ENCODE measurements at places on chromosomes 16 and 17.
A peak's percentile ranks its signal among the peaks of the same experiment; 100 is the strongest.

DNA sequence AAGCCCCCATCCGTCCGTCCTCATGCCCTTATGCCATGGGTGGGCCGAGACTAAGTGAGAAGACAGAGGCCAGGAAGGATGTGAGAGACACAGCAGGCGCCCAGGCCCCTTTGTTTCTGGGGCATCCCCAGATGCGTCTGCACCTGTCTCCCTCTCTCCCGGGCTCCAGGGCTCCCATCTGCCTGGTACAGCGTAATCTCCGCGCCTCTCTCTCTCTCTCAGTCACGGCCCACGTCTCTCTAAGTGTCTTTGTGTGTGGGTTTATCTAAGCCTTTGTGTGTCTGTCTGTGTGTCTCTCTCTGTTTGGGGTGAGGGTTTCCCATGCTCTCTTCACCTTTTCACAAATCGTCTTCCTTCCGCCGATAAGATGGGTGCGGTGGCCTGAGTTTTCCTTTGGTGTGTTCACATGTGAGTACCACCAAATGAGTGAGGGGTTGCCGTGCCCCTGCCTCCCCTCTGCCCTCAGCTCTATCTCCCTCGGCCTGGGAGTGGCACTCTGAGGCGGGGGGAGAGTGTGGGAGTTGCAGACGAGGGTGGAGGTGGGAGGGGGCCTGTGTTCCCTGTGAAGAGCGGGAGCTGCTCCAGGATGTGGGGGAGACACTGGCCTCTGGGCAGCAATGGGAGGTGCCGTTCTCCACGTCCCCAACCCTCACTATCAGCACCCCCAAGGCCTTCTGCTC is 25.8 kb upstream of the ABCC3 start:
- DNase-seq, result no peak

DNA sequence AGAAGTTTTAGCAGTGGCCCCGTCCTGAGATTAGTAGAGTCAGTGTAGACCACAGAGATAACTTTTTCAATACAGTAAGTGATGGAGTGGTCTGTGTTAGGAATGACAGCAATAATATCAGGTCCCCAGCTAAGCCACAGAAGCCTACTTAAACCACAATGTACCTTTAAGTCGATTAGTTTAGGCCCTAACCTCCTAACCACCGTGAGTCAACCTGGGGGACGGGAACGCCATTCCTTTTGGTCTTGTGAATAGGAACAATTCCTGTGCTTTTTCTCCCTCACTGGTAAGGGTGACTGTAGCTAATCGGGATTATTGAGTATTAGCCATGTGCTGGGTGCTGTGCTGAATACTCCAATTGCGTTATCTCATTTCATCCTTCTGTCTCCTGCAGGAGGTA is 14.0 kb downstream of the YPEL2 start:
- no peak for DNase-seq

DNA sequence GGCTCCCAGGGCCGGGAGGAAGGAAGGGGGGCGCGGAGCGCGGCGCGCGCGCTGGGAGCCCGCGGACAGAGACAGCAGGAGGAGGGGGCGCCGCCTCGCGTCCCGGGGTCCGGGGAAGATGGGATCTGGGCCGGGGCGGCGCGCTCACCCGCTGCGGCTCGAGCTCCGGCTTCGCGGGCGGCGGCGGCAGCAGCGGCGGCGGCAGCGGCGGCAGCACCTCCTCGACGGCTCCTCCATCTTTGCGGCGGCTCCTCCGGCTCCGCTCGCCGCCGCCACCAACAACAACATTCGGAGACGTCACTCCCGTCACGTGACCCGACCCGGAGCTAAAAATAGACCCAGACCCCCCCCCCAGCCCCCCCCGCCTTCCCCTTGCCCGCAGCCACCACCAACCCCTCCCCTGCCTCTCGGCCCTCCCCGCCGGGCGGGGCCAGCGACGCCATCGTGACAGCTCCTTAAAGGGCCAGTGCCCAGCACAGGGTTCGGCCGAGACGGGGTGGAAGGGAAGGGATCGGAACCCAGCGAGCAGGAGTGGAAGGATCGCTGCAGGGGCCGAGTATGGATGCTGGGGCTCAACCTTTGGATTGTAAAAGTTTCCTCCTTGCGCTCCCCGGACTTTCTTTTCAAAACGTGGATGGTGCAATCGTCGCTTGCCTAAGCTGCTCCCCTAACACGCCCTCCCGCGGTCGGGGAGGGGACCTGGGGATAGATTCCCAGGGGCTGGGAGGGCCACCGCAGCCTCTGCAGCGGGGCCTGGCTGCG is at the start of gene HDAC5:
TSS of gene HDAC5 (minus strand) at position 286 of the 762 bp plus-strand sequence. CDS start 6,126 bp downstream, outside the sequence.
- peak; percentile 93 for DNase-seq

DNA sequence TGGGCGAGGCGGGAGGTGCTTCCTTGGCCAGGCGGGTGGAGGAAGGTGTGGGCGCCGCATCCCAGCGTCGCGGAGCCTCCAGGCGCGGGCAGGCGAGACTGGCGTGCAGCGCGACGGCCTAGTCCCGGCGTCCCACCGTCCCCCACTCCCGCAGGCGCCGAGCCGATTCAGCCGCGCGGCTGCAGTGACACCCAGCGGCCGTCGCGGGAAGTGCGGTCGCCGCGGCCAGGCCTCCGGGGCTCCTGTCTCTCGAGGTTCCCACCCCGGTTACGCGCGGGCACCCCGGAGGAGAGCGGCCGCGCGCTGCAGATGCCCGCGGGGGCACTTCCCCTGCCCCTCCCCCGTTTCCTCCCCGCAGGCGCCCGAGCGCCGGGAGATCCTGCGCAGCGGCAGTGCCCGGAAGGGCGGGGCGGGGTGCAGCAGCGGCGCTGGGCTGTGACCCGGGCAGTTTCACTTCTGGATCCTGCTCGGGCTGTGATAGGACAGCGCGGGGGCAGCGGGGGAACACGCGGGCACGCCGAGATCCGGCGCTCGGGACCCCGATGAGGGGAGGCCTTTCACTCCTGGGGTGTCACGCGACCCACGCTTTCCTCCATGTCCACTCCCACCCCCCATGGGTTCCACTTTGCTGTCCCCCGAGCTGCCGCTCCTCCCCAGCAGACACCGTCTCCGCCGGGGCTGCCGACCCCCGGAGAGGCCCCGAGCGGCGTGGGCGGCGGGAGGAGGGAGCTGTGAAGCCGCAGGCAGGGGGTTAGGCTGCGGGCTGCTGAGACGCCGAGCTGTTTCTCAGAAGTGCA is 16.6 kb downstream of the GRB7 start:
- DNase-seq, result peak; percentile 97

DNA sequence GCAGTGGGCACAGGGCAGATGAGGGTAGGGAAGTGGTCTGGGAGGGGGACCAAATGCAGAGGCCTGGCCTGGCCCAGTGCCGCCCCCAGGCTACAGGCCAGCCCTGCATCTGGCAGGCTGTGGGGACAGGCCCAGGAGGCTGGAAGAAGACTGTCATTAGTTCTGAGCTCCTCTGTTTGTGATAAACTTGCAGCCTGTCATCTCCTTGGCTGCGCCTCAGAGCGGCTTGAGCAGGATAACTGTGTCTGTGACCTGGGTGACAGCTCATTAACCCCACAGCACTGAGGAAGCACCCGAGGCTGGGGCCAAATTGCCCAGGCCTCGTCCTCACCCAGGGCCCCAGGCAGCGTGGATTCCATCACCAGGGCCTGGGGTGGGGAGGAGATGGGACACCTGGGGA is 23.9 kb downstream of the ABCC3 start:
- DNase-seq, result no peak

GRCh38 chr17:44976206-44976605 is 8.1 kb upstream of the C1QL1 start:
- no peak for DNase-seq

- DNase-seq, result peak; percentile 23
These were observed 130.7 kb downstream of the PRKCA start for GRCh38 chr17:66432996-66433551.

- DNase-seq, result no peak
These were observed 191.1 kb downstream of the C16orf78 start for GRCh38 chr16:49564496-49565229.

- no peak for DNase-seq
These were observed 12.1 kb upstream of the CD300LD start for GRCh38 chr17:74604200-74604599.

DNA sequence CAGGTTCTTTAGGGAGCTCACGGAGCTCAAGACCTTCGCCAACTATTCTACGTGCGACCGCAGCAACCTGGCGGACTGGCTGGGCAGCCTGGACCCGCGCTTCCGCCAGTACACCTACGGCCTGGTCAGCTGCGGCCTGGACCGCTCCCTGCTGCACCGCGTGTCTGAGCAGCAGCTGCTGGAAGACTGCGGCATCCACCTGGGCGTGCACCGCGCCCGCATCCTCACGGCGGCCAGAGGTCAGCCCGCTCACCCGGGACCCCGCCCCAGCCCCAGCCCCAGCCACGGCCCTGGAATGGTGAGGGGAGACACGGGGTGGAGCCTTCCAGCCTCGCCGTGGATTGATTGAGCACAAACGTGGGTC is 13.5 kb downstream of the SARM1 start:
- DNase-seq, result peak; percentile 48

- DNase-seq, result no peak
These were observed 16.9 kb downstream of the SRCAP start for GRCh38 chr16:30715750-30716445.

DNA sequence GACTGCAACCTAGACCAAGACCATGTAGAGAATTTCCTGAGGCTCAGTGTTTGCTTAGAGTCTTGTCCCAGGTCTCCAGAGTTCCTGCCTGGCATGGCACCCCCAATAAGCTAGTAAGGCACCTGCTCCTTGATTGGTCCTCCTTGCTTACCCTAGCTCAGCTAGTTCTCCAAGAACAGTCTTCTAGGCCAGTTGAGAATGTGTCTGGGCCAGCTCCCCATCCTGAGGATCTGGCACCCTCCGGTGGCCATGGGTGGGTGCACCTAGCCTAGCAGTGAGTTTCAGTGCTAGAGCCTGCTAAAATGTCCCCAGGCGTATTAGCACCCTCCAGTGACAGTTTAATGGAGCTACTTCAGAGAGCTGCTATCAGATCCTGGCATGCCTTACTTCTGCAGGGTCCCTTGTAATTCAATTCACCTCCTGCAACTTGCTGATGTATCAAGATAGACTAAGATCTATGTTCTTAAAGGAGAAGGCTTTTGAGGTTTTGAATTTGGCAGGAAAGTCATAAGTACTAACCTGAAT is 44.4 kb upstream of the MED13 start:
- DNase-seq, result peak; percentile 70

DNA sequence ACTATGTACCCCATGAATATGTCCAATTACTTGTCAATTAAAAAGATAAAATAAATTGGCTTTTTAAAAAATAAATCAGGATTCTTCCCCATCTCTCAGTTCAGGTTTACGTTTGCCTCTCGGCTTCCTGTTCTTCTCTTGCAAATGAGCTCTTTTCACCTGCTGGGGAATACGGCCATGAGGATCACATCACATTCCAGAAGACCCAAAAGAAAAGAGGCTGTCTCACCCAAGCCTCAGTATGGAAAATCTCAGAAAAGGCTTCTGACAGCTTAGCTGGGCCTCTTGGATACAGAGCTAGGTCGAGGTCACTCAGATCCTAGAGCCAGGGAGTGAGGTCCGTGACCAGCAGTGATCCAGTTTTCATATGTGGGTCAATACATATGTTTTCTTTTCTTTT is 171.2 kb upstream of the SDK2 start:
- peak; percentile 38 for DNase-seq

GRCh38 chr17:30840771-30841170 is 9.0 kb downstream of the ATAD5 start:
- DNase-seq, result no peak

DNA sequence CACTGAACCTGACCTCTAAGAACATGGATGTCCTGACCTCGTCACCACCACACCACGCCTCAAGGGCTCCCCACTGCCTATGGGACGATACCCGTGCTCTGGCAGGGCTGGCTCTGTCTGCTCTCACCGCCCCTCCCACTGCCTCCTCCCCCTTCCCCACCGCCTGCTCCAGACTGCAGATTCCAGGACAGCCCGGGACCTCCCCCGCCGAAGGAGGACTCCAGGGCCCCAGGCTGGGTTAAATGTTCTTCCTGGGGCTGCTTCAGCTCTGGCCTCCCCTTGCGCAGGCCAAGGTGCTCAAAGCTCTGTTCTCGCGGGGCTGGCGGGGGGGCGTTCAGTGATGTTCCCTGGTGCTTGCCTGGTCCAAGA is 3.1 kb downstream of the NPW start:
- peak; percentile 77 for DNase-seq

- DNase-seq, result no peak
These were observed 349.5 kb downstream of the NPIPA8 start for GRCh38 chr16:17986991-17987390.

GRCh38 chr16:2956579-2956956 is 7.5 kb upstream of the KREMEN2 start:
- DNase-seq, result no peak

DNA sequence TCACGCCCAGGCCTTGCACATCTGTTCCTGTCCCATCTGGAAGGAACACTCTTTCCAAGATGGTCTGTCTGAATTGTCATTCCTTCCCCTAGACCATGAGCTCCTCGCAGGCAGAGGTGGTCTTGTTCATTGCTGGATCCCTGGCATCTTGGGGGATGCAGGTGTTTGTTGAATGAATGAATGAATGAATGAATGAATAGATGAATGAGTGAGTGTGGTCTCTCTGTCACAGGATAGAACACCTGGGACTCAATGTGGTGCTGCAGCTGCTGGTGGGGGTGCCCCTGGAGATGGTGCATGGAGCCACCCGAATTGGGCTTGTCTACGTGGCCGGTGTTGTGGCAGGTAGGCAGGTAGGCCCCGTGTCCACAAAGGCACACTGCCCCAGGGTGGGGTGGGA is 32.2 kb downstream of the RHBDL3 start:
- no peak for DNase-seq

DNA sequence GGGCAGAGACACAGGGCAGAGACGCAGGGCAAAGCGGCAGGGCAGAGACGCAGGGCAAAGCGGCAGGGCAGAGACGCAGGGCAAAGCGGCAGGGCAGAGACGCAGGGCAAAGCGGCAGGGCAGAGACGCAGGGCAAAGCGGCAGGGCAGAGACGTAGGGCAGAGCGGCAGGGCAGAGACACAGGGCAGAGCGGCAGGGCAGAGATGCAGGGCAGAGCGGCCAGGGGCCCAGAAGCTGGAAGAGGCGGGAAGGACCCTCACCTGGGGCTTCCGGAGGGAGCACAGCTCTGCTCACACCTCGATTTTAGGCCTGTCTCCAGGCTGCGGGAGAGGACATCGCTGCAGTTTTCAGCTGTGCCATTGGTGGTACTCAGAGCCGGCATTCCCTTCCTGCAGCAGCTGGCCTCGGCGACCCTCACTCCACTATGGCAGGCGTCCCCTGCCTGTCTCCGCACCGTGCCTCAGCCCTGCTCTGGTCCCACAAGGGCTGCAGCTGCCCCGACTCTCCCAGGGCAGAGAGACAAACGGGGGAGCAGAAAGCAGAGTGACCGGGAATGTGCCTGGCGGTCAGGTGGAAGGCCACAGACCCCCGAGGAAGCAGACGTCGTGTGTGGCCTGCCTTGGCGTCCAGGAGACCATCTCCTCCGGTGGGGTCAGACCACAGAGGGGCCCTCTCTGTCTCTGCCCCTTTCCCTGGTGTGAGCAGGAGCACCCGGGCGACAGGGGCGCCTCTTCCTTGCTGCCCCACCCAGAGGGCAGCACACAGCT is 29.9 kb downstream of the SOX8 start:
- no peak for DNase-seq

GRCh38 chr17:75959051-75959838 is 18.4 kb upstream of the FBF1 start:
- DNase-seq, result peak; percentile 50

GRCh38 chr16:2841606-2842339 is 11.7 kb downstream of the ZG16B start:
- DNase-seq, result no peak

- DNase-seq, result peak; percentile 66
These were observed 85.8 kb downstream of the GNAO1 start for GRCh38 chr16:56277075-56277474.

- DNase-seq, result no peak
These were observed 20.7 kb downstream of the MARCHF10 start for GRCh38 chr17:62787366-62787765.

Measured in iPS-NIHi11 (cell line).